Activated CD4-positive, CD25-positive, alpha-beta regulatory T cell treated with anti-CD3 and anti-CD28 coated beads, Interleukin-2, amount 50 U/mL, for 72 hours (primary cell): ENCODE measurements at places on chromosomes 3 and 15.

DNA sequence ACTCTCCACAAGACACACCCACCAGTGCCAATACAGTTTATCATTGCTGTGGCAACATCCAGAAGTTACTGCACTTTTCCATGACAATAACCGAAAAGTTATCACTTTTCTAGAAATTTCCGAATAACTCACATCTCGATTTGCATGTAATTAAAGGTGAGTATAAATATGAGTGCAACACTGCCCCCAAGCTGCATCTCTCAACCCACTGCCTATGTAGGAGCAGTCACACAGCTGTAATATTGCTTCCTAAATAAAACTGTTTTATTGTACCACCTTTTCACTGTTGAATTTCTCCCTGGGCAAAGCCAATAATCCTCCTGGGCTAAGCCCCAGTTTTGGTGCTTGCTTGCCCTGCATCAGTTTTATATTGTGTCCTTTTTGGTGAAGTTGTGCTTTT, 601.0 kb upstream of the EPHA6 start:
- no peak for DNase-seq

- no peak for DNase-seq
Measured at GRCh38 chr15:78645009-78645408, 4.0 kb upstream of the CHRNB4 start.

DNA sequence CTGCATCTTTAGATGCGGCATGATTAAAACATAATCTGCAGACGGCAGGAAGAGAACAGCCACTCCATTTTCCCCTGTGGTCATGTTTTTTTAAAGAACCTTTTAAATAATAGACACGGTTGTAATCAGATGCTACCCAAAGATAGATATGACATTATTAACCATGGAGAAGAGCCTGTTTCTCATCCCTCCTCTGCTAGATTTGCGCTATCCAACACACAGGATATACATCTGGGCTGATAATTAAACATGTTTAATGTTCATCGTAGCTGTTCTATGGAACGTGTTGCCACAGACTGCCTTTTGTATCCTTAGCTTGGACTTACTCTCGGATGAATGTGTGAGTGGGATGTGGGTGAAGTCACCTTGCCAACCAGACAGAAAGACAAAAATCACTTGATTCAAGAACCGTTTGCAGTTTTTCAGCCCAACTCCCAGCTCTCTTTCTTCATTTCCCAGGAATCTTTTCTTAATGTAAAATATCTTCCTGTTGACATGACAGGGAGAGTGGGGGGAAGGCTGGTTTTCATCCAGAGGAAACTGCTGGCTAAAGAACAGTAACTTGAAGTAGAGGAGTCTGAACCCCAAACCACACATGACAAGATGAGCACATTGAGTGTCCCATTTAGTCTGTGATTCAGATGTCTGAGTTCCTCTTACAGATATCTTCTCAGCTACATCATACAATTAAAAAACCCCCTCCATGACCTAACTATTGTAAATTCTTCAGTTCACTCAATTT, 118.6 kb upstream of the PRICKLE2 start:
- no peak for DNase-seq

DNA sequence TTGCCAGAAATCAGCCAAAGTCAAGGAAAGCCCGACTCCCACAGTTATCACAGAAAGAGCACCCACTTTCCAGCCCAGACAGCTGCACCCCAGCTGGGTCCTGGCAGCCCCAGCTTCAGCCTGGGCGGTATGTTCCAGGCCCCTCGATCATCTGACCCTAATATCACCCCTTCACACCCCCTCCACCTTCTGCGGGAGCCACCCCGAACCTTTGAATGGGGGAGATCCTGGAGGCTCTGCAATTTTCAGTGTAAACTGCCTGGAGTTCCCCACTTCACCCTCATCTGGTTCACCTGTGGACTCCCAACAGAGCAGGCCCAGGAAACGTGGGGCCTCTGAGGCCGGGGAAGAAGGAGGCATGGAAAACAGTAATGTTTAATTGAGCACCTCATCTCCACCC, 5.9 kb downstream of the PRSS50 start:
- no peak for DNase-seq

- DNase-seq = no peak
Measured at GRCh38 chr15:93141371-93141794, 52.4 kb upstream of the RGMA start.

DNA sequence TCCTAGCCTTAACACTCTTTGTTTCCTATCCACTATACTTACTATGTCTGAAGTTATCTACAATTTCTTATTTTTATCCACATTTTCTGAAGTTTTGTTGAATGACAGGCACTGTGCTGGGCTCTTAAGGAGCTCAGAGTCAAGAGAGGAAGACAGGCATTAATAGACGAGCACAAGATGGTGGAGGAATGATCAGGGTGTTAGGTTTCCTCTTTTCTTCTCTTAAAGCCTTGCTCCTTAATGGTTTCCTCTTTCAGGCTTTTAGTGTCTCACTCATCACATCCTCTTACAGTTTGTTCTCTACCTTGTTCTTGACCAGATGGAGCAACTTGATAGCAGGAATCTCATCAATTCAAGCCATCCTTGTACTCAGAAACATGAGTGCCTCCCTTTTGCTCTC, 52.9 kb upstream of the BCL6 start:
- DNase-seq = no peak

DNA sequence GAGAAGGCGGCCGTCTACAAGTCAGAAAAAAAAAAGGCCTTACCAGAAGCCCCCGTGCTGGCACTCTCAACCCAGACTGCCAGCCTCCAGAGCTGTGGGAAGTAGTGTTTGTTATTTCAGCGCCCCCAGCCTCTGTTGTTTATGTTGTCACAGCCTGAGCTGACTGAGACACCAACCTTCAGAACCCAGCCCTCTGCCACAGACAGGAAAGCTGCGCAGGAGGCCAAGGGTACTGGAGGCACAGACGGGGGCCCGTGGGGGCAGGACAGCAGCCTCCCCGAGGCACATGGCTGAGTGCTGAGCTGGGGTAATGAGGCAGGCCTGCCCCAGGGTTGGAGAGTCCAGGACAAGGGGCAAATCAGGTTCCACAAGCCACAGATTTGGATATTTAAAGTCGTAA, 33.7 kb downstream of the HCN4 start:
- no peak for DNase-seq

DNA sequence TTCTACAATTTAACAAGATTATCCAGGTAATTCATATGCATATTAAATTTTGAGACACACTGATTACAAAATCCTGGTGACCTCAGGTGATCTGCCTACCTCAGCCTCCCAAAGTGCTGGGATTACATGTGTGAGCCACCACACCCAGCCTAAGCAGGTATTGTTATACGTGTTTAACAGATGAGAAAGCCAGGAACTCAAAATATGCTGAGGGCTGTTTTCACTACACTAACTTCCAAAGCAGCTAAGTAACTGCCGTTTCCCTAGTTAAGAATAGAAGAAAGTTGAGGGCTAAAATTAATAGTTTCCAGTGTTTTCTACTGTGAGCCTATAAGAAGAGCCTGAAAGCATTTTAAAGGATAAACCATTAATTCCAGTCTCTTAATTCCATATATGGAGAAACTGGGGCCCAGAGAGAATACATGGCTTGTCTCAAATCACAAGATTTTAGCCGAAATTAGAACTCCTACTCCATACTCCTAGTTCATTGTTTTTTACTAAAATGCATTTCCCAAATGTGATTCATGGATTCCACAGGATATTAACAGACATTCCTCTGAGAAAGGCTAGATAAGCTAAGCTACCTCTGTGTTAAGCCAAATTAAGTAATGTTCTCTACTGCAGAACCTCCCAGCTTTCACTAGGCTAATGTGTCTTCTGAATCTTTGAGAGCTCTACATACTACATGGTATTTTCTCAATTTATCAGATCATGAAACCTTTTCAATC, 17.0 kb upstream of the AVEN start:
- no peak for DNase-seq

- peak; percentile 48 for DNase-seq
Measured at GRCh38 chr3:18556503-18557135, 131.5 kb upstream of the SATB1 start.

DNA sequence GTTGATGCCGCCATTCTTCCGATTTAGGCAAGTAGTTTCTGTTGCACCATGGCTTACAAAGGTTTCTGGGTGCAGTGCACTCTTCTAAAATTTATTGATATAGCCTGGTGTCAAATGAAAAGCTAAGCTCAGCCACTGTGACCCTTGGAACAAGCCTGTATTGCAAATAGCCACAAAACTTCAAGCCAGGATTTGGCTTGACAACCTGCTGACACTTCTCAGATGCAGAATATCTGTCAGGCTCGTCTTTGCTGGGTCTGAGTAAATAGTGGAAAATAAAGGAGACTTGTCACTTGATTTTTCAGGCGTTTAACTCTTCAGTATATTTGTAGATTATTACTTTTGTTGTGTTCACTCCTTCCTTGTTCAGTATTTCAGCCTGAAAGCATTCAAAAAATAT, 871.8 kb downstream of the OTOL1 start:
- no peak for DNase-seq

- DNase-seq = no peak
Measured at GRCh38 chr3:128895843-128896697, 16.6 kb downstream of the ACAD9 start.

DNA sequence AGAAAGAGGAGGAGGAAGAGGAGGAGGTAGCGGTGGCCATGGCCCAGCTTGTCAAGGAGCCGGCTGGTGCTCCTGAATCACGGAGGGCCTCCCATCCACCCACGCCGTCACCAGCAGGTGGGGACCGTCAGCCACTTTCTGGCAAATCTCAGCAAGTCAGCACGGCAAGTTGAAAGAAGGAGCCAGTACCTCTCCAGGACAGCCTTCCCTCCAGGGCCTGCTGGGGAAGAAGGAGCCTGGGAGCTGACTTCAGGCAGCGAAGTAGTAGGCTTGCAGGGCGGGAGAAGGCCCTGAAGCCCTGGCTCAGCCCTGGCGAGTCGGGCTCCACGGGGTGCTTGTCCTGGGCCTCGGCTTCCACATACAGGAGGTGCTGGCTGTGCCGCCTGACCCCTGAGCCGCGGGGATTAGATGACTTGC, 99.2 kb upstream of the TRPM1 start:
- no peak for DNase-seq

DNA sequence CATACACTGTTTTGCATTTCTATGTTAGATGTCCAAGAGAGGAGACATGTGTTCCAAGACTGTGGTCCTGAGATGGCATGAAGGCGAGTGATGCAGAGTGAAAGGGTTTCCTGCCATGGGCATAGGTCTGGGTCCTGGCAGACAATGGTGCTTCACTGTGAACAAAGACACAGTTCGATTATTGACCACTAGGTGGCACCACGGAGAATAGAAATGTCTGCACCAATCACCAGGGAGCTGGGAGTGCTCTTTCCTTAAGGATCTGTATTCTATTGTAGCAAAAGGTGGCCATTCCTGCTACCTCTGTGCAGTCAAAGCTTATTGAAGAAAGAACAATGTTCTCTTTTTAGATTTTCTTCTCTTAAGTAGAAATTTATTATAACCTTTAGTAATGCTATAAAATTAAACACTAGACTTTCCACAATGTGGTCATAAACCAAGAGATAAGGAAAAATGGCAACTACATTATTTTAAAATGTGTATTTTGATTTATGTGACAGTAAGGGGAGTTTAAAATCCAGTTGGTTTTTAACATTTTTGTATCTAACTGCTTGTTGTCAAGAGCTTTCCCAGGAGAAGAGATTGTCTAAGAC, 88.7 kb downstream of the GABRG3 start:
- DNase-seq = no peak

- no peak for DNase-seq
Measured at GRCh38 chr15:43920815-43921214, 94.0 kb downstream of the WDR76 start.

DNA sequence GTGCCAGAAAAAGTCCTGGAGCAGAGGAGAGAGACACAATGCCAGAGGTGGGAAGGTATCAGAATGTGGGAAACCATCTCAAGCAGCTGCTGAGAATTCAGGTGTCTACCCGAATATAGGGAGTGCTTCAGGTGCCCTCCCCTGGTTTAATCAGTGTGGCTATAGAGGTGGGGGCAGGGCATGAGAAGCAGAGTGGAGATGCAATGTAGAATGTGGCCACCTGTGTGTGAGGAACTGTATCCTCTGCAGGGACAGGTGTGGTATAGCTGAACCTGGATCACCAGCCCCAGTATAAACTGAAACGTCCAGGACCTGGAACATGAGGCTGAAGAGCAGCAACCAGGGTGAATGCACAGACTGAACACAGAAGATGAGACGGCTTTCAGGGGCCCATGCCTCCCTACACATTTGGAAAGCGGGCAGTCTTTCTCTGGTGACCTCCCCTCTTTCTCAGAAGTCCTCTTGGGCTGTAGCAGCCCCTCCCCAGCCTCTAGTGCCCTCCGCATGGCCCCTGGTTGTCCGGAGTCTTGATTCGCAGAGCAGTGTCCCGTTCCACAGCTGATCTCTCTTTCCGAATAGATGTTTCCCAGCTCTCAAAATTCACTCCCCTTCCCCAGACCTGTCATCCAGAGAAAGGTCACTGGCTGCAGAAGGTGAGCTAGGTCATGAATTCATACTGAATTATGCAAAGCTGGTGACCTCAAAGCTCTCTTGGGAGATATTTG, 103.1 kb downstream of the ABHD5 start:
- no peak for DNase-seq

DNA sequence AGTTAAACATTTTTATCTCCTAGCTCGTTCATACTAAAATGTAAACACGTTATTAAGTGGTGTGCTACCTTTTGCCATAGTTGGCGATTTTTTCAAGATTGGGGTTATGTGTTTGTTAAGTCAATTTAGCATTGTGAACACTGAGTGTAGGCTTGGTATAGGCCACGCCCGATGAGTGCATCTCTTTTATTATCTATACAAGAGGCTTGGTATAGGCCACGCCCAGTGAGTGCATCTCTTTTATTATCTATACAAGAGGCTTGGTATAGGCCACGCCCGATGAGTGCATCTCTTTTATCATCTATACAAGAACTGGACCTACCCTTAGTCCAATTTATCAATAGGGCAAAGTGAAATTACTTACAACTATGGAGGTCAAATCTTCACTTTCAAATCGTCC, 70.4 kb downstream of the NIPA2 start:
- DNase-seq = no peak

DNA sequence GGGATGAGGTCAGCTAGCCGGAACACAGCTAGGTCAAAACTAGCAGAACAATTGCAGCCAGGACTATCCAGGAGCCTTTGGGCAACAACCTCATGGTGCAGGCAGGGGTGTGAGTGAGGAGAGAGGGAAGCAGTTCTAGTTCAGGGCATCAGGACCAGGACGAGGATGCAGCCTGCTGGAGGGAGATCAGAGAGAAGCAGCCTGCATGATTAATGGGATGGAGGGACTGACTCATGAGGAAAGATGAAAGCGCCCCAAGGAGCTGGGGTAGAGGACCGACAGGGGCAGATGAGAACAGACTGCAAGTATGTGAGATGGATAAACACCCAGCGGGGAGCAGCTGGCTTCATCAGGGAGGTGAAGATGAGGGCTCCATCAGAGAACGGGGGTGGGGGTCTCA, 37.9 kb upstream of the LRTM1 start:
- no peak for DNase-seq

DNA sequence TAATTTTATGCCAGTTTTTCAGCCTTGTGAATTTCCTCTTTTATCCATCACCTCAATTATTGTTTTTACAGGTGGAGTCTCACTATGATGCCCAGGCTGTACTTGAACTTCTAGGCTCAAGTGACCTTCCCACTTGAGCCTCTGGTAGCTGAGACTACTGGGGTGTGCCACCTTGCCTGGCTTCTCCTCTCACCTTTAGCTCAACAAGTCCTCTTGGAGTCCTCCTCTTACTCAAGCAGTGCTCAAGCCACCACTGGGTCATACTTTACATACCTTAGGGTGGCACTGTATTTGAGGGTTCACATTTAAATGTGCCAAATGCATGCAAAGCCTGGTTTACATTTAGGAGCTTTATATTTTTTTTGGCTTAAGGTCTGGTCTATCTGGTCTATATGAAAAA, 350.1 kb upstream of the MCTP2 start:
- DNase-seq = no peak

- DNase-seq = peak; percentile 15
Measured at GRCh38 chr15:42140383-42141070, 15.9 kb downstream of the PLA2G4F start.

GRCh38 chr15:57034613-57035012, 116.2 kb downstream of the TCF12 start:
- DNase-seq = no peak
